ENCODE measurements at places on chromosomes 11 and 22. TPM values are rescaled to one million over a fixed set of nuclear protein-coding genes. Genes with fewer than 3 reads are reported as not detected.

The HRAS gene
- polyA plus RNA-seq, result 101 TPM

The TRIM29 gene
- 0.79 TPM for polyA plus RNA-seq

The E2F8 gene
- 20.6 TPM for polyA plus RNA-seq

The NRIP3 gene
- polyA plus RNA-seq, result 0.85 TPM

DNA sequence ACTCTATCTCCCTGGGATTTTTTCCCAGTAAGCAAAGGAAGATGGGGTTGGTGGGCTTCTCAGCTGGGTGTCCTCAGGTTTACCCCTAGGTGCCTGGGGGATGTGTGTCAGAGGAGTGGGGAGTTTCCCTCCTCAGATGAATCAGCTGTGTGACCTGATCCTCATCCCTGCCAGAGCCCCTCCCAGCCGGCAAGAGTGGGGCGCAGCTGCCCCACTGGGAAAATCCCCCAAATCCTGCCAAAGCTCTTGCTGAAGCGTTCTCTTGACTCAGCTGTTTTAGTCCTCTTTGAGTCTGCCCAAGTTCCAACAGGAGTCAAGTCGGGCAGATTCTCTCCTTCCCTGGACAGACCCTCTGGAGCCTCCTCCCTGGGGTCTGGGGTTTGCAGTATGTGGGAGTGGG is 6.0 kb downstream of the C11orf68 start:
- DNase-seq, result no peak

DNA sequence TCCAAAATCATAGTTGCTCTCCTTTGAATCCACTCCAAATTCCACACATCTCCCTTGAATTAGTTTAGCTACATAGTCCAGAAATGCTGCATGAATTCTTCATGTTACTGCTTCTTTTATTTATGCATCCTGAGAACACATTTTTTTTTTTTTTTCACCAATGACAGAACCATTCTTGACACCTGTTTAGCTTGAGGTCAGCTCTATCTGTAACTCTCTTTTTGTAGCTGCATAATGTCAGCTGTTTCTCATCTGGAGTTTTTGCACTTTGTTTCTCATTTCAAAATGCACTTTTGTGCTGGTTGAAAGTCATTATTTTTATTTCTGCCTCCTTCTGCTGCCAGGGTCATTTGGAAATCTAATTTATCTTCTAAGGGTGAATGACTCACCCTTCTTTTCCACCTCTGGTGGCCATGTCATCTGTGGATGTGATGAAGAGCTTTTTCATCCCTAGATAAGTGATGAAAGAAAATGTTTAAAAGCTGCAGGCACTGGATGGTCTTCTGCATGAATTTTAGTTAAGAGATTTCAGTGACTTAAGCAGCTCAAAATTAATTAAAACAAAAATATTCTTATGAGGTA is 93.7 kb downstream of the JRKL start:
- DNase-seq, result no peak

- DNase-seq, result no peak
These were observed 4.3 kb downstream of the KIRREL3 start for GRCh38 chr11:126996036-126996804.

DNA sequence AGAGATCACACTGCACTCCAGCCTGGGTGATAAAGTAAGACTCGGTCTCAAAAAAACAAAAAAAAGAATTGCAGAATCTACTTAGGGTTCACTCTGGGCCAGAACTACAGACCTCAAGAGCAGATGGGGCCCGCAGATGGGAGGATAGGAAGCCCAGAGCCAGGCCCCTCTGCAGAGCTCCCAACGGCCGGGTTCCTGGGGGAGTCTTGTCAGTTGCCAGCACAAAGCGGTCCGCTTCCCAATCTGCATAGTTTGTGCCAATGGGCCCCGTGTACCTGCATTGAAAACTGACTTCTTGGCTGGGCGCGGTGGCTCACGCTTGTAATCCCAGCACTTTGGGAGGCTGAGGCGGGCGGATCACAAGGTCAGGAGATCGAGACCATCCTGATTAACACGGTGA is 1.7 kb upstream of the CHID1 start:
- DNase-seq, result no peak

DNA sequence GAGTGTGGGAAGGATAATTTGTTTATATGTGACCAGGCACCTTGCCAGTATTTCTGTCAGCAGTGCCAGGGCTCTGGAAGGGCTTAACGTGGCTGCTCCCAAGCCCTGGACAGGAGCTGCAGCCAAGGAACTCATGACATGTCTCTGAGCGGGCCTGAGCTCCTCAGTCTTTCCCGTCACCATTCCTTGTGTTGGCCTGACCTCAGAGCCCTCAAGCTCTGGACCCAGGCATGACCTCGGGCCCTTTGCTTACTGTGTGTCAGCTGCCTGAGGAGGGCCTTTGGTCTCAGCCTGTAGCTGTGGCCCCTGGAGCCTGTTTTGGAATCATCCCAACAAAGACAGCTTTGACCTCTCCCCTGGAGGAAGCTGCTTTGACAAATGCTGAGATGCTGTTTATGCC is 264.1 kb upstream of the PLET1 start:
- no peak for DNase-seq

Data from muscle of arm (tissue), 14 donors.